Cardiac septum (tissue), 1 donor: ENCODE measurements at places on chromosomes 2 and 18. TPM values are rescaled to one million over a fixed set of nuclear protein-coding genes. Genes with fewer than 3 reads are reported as not detected.
A peak's percentile ranks its signal among the peaks of the same experiment; 100 is the strongest.

DNA sequence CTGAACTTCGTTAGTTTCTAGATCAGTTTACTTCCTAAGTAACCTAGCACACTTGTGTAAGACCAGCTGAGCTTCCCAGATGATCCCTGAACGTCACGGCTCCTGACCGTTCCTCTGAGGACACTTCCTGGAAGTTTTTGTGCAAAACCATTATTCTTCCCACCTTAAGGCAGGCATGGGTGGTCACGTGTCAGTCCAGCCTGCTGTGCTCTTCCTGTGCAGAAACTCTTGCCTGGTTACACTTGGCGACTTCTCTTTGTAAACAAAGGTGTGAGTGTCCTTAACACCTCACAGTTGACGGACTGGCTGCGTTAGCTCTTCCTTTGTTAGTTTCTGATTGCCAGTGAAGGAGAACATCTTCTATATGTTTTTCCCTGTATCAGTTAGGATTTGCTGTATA is 118.3 kb downstream of the SH3RF3 start:
- DNase-seq = peak; percentile 60

GRCh38 chr2:62409442-62409841 is 96.6 kb downstream of the TMEM17 start:
- DNase-seq = no peak

- DNase-seq = no peak
Observed at GRCh38 chr2:67848551-67849285, 214.1 kb downstream of the C1D start.

- DNase-seq = no peak
Observed at GRCh38 chr2:223528036-223528435, 74.1 kb downstream of the SCG2 start.

DNA sequence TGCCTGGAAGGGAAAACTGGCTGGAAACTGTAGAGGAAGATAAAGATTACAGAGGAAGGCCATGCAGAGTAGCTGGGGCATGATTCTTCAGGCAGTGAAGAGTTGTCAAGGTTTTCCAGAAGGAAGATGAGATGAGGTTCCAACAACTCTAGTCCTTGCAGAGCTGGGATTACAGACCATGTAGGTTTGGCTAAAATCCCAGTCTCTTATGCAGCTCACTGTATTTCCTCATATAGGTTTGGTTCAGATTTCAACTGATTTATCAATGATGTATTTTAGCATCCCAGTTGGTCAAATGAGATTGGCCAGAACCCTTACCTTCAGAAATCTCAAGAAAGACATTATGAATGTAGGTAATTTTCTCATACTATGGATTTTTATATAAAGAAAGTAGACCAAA is 16.4 kb downstream of the FAP start:
- DNase-seq = no peak

GRCh38 chr2:137747509-137747908 is 216.8 kb upstream of the HNMT start:
- DNase-seq = no peak

- no peak for DNase-seq
Observed at GRCh38 chr2:57126410-57126809, 920.2 kb upstream of the VRK2 start.

- DNase-seq = no peak
Observed at GRCh38 chr2:105179469-105180372, 61.8 kb upstream of the GPR45 start.

DNA sequence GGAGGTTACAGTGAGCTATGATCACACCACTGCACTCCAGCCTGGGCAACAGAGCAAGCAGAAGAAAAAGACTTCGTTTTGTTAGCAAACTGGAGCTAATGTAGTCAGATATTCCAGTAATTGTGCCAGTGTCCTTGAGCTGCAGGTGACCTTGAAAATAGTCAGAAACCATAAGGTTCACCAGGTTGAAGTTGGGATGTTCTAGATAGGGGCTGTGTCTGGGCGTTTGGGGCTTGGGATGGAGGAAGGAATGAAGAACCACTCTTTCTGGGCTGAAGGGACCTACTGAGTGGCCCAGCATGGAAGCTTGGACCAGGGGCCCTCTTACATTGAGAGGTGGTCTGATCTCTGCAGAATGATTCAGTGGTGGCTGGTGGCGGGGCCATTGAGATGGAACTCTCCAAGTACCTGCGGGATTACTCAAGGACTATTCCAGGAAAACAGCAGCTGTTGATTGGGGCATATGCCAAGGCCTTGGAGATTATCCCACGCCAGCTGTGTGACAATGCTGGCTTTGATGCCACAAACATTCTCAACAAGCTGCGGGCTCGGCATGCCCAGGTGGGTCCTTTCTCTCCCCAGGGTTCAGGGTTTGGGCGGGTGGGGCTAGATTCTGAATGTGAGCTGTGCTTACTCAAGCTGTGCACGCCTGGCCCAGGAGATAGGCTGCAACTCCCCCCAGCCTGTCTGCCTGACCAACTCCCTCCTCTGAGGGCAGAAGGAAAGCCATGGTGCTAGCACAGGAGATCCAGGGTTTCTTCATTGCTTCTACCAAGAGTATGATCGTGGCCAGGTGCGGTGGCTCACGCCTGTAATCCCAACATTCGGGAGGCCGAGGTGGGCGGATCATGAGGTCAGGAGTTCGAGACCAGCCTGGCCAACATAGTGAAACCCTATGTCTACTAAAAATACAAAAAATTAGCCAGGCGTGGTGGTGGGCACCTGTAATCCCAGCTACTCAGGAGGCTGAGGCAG is 17.1 kb downstream of the CCT7 start:
- DNase-seq = peak; percentile 59

GRCh38 chr18:1652018-1652417 is 747.3 kb downstream of the ADCYAP1 start:
- no peak for DNase-seq

GRCh38 chr2:84443477-84443876 is 15.6 kb downstream of the SUCLG1 start:
- no peak for DNase-seq

DNA sequence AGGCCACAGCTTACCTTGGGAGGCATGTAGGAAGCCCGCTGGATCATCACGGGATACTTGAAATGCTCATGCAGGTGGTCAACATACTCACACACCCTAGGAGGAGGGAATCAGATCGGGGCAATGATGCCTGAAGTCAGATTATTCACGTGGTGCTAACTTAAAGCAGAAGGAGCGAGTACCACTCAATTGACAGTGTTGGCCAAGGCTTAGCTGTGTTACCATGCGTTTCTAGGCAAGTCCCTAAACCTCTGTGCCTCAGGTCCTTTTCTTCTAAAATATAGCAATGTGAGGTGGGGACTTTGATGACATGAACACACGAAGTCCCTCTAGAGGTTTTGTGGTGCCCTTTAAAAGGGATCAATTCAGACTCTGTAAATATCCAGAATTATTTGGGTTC is 17.9 kb downstream of the TYMS start:
- no peak for DNase-seq

GRCh38 chr2:172021955-172022354 is 22.2 kb downstream of the METAP1D start:
- DNase-seq = no peak

DNA sequence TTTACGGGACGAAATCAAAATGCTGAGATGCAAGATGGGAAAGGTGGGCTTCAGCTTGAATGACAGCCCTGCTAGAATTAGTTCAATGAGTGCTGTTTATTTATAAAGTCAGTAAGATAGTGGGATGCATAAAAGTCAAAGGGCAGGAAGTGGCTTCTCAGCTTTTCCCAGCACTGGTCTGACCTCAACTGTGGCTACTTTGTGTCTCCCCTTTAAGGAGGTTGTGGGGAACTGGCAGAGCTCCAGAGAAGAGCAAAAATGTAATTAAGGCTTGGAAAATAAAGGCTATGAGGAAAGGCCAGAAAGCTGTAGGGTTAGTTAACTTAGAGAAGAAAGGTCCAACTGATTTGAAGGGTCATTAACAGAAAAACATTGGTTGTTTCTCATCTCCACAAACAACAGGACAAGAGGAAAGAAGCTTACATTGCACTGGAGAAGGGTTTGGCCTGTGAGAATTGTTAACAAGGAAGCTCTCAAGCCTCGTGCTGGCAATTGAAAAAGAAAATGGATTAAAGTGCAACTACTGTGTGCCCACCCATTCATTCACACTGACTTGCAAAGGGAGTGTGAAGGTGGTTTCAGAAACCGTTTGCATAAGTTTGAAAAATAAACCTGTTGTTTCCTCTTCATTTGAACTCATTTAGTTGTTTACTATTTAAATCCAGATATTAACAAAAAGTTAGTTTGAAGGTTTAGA is 68.8 kb upstream of the CD28 start:
- DNase-seq = no peak

DNA sequence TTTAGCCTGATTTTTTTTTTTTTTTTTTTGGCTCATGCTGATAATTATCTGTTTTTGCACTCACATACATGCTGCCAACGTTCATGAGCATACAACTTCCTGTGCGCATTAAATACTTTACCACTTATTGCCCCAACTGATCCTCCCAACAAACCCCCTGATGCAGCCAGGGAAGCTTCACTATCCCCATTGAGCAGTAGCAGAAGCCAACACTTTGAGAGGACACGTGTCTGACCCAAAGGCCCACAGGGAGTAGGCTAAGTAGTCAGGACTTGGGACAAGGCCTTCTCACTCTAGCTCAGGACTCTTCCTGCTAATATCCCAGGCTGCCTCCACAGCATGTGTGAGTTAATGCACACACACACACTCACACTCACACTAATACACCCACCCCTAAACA is 36.2 kb upstream of the MAT2A start:
- no peak for DNase-seq

GRCh38 chr18:13231151-13231550 is 12.6 kb downstream of the LDLRAD4 start:
- no peak for DNase-seq

- no peak for DNase-seq
Observed at GRCh38 chr2:72937356-72937669, 20.0 kb downstream of the EMX1 start.

DNA sequence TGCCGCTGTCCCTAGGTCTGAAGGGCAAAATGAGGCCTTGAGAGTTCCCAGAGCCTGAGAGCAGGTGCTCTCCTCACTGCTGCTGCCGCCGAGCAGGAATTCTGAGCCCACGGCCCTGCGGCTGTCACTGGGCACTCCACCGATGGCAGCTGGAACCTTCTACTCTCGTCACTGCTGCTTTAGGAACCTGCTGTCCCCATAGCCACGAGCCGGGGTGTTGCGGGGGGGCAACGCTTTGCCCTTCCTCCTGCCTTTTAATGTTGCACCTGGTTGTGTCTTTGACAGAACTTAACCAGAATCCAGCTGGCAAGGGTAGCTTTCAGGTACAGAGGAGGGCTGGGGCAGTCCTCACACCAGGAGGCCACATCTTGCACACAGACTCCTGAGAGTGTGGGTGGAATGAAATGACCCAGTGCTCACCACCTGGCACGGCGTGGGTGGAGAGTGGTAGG is 32.3 kb downstream of the NCK2 start:
- peak; percentile 74 for DNase-seq

DNA sequence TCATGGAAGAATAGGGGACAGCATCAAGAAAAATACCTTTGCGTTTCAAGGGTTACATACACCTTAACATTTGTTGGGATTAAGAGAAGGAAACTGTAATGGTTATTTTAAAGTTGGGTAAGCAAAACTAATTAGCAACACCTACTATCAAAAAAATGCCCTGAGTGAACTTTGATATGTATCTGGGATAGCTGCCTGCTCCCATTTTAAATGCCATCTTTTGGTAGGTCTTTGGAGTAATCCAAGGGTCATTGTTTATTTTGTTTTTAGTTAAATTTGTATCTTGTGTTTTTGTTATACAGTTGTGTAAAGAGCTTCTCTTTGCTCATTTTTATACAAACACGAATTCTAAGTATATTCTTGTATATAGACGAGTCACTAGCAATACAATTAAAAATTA is 9.9 kb downstream of the PTPN4 start:
- no peak for DNase-seq

DNA sequence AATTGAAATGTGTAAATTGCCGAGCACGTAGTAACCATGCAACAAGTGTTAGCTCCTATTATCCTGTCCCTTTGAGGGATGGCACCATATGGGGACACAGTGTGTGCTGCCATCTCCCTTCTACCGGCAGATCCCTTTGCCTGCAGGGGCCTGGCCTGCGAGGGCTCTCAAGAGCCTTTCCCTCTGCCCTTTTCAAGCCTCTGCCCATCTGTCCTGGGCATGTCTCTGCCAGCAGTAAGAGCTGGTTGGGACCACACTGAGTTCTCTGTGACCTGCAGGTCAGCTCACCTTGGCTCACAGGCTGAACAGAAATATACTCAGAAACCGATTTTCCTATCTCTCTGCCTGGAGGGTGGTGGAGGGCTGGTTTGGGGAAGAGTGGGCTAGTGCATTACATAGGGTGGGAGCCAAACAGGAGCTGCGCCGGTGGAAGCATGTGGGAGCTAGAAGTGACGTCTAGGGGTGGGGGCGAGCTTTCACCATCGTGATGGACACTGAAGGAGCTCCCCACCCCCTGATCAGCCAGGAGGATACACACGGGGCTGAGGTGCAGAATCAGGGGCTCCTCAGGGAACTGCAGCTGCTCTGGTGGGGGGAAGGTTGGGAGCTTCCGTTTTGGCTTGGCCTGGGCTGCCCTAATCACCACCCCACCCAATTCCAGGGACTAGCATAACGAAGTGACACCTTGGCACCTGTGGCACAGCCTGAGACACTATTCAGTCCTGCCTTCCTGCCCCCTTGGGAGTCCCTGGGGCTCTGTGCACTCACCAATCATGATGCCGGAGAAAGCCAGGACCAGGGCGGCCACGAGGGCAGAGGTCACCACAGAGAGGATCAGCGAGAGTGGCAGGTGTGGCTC is 109.7 kb downstream of the CLIP4 start:
- DNase-seq = peak; percentile 39

DNA sequence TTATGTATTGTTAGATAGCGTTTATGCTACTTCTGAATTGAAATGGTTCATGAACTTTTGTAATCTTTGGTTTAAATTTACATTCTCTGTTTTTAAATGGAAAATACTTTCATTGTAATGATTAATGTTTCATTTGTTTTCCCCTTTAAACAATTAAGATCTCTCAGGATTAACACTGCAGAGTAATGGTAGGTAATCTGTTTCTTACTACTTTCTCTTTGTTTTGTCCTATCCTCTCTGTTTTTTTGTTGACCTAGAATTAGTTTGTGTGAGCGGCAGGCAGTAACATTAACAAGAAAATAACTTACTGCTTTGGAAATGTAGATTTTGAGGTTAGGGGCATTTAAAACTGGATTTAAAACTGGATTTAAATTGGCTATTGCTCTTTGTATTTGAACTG is 19.1 kb downstream of the SMAD4 start:
- no peak for DNase-seq

- DNase-seq = no peak
Observed at GRCh38 chr18:6963452-6964097, 154.0 kb downstream of the LAMA1 start.

Gene XDH
- total RNA-seq = not detected

Gene HOXD12
- total RNA-seq = not detected

Gene TANC1
- total RNA-seq = 55.6 TPM

Gene RFTN2
- total RNA-seq = 3.5 TPM

Gene KLHL29
- total RNA-seq = 1.6 TPM

Gene SAG
- not detected for total RNA-seq

Gene CEBPZ
- total RNA-seq = 31.4 TPM
